Liver (tissue), 10 donors: ENCODE measurements at places on chromosomes 16 and 17. TPM values are rescaled to one million over a fixed set of nuclear protein-coding genes. Genes with fewer than 3 reads are reported as not detected.

- H3K27ac ChIP-seq, result peak overlapping the region; percentile 38
- peaks cover 2% of the 10 kb centered on the region for H3K36me3 ChIP-seq
- peaks cover 7% of the 10 kb centered on the region for H3K4me1 ChIP-seq
- no peaks in the 10 kb centered on the region for H3K27me3 ChIP-seq
These were observed 1.2 kb downstream of the COA3 start for GRCh38 chr17:42797067-42798007.

Gene SLC52A1
- not detected for total RNA-seq

GRCh38 chr16:4972938-4973587 is 14.9 kb downstream of the SEC14L5 start:
- no peak for DNase-seq
- H3K4me1 ChIP-seq, result no peaks in the 10 kb centered on the region
- no peaks in the 10 kb centered on the region for H3K36me3 ChIP-seq
- no peak overlapping the region for H3K27ac ChIP-seq
- no peak overlapping the region for H3K4me3 ChIP-seq
- H3K27me3 ChIP-seq, result no peaks in the 10 kb centered on the region

Gene CACNG4
- total RNA-seq, result 0.08 TPM

DNA sequence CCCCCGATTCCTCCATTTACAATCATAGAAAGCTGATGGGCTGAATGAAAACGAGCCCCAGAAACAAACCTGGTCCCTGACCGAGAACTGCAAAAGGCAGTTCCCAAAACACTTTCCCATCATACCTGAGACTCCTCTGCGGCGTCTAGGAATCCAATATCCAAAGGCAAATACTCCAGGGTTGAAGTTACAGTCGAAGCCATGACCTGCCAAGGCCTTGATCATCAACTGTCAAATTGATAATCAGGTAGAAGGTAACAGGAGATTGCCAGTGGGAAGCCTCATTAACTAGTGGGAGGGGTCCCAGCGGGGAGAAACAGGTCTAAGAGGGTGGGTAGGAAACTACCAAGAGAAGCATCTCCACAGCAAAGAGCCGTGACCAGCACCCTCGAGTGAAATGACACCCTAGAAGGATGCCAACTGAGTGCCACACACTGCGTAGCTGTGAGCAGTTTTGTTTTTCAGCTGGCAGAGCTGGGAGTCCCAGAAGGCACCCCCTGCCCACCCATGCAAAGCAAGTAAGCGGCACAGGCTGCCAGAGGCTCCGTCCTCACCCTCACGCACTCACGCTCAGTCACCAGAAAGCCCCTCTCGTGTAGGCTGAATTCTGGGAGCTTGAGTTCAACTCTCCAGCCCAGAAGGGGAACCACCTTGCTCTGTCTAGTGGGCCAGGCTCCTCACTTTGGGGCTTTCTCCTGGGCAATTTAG is 146.1 kb downstream of the GAS7 start:
- DNase-seq, result no peak
- H3K27me3 ChIP-seq, result no peaks in the 10 kb centered on the region

Gene ITGAD
- total RNA-seq, result 3.6 TPM

- H3K27me3 ChIP-seq, result no peaks in the 10 kb centered on the region
- peaks cover 5% of the 10 kb centered on the region for H3K4me1 ChIP-seq
- H3K4me3 ChIP-seq, result no peak overlapping the region
- H3K27ac ChIP-seq, result no peak overlapping the region
- no peaks in the 10 kb centered on the region for H3K36me3 ChIP-seq
- DNase-seq, result no peak
These were observed 10.3 kb downstream of the STARD3 start for GRCh38 chr17:39647256-39647655.
